ENCODE measurements at places on chromosomes 1 and 21.

DNA sequence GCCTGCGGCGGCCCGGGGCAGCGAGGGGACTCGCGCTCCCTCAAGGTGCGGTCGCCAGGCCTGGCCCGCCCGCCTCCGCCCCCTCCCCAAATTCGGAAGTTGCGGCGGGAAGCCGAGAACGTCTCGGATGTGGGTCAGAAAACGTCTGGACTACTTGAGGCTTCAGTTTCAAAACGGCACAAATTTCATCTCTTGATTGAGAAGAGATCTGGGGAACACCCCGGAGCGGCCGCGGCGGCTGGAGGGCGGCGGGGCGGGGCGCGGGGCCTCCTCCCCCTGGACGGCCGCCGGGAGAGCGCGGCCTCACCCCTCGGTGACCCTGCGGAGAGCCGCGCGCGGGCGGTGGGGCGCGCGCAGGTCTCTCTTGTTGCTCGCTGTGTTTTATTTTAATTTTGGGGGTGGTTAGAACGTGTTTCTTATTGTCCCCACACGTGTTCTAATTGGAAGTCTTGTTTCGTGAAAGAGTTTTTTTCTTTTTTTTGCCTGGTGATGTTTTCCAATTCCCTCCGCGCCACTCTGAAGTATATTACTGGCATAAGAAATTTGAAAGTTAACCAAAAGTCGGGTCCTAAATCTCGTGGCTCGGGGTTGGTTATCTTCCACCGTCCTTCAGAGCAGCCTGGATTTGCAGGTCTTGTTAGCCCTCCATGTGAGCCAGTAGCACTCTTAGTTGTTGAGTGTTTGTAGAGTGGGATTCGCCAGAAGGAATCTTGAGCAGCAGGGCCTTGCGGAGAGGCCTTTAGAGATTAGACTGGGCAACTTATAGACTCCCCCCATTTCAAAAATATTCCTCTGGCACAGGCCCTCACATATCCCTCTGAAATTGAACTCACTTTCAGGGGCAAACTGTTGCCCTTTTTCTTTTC lies 749 bp downstream of the PCBP3 start:
- DNase-seq: no peak

- DNase-seq: no peak
Measured at GRCh38 chr1:28671254-28671780, 2.7 kb downstream of the GMEB1 start.

DNA sequence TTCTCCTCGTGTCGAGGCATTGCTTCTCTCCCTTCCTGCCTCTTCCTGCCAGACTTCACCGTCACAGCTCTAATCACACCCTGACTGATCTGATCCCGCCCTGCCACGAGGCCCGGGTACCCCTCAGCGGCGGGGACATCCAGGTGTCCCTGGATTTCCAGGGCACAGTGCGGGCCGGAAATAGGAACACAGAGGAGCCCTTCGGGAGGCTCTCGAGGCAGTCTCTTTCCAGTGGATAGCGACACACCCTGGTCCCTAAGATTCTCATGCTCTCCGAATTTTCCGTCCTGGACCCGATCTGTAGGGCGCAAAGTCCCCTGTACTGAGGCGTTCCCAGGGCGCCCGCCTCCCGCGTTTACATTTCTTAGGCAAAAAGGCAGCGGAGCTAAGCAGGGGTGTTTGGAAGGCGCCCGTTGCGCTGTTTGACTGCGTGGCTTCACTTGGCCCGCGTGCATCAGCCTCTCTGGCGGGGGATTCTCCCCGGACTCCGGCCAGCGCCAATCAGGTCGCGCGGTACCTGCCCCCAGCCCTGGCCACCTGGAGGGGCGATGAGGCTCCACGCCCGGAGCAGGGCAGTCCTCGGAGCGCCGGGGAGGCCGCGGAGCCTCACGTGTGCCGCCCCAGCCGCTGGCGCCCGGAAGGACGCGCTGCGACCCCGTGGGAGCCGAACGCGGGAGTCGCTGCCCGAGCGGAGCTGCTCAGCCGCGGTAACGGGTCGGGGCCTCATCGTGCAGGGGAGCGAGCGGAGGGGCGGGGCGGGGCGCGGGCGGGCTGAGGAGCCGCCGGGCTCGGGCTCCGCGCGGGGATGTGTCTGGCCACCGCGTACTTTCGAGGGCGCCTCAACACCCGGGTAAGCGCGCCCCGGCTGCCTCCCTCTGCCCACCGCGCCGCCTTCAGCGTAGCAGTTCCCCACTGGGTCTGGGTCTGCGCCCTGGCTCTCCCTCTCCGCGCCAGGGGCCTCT lies at the start of gene FAM163A:
FAM163A (plus strand) TSS at position 575 of the 962 bp plus-strand sequence. CDS start 69,807 bp downstream, outside the sequence.
- DNase-seq: no peak

GRCh38 chr1:77068013-77068412 lies 151.2 kb downstream of the PIGK start:
- no peak for DNase-seq

DNA sequence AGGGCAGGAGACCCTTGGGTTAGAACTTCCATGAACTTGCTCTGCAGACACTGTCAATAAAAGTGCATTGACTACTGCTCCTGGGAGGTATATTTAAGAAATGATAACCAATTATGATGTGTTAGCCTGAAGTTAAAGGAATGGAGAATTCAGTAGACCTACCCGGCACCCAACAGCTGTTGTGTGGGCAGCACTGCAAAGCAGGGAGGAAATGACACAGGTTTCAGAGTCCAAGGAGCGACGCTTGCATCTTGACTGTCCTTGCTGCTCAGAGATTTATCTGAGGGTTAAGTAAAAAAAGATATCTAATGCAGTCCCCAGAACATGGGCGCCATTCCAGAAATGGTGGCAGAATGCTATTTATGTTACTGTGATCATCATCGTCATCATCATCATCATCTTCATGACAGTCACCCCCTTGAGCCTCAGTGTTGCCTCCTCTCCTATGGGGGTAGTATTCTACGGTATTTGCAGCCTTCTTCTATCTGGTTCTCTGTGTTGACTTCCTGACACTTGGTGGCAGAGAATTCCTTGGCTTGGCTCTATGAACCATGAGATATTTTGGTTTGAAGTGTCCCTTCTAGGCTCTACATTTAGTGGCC lies 225.9 kb downstream of the KAZN start:
- no peak for DNase-seq

DNA sequence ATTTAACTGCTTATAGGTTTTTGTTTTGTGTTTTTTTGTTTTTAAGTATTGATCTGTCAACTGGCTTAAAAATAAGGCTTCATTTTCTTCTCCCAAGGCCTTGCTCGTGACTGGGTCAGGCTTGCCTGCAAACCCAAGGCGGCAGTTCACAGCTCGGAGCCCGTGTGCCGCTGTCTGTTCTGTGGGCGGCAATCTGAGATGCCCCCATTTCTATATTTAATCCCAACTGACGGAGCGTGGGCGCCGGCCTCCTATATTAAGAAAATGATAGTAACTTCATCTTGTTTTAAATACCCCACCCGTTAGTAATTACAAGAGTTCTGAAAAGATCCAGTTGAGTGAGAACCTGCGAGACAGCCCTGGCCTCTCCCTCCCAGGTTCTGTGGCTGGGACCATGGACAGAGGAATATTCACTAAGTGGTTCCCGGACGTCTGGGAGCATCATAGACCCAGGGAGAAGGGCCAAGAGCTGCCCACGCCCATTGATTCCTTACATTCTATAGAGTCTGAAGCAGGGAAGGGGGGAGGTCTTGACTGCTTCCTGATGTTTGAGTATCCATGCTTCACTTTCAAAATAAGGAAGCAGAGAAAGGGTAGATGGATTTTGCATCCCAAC lies 42.6 kb upstream of the GPR153 start:
- no peak for DNase-seq

GRCh38 chr1:184272175-184272866 lies 114.5 kb upstream of the C1orf21 start:
- no peak for DNase-seq

- no peak for DNase-seq
Measured at GRCh38 chr1:169872906-169873305, 20.8 kb downstream of the SCYL3 start.

DNA sequence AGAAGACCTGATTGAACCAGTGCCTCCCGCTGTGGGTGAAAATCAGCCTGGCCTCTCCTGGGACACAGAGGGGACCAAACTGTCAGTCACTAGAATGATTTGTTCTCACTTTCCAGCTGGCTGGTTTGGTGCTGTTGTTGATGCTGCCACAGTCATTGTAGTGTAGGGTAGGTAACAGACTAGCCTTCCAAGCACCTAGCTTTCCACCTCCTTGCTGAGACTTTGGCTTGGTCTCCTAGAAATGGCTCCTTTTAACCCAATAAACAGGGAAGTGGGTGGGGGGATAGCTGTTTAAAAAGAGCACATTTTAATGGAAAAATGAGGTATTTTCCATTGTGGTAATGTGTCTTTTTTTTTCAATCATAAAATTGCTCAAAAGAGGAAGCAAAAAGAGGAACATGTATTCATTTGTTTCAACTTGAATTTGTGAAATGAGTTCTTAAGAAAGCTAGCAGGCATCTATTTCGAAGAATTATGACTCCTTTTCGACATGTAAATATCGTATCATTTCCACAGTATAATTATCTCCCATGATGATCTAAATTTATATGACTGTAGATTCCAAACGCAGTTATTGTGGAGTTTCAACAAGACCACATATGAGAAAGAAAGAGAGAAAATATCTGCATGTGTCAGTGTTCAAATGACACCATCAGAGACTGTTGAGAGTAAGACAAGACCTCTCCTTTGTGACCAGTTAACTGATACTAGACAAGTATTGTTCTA lies 190.1 kb downstream of the HLX start:
- no peak for DNase-seq

DNA sequence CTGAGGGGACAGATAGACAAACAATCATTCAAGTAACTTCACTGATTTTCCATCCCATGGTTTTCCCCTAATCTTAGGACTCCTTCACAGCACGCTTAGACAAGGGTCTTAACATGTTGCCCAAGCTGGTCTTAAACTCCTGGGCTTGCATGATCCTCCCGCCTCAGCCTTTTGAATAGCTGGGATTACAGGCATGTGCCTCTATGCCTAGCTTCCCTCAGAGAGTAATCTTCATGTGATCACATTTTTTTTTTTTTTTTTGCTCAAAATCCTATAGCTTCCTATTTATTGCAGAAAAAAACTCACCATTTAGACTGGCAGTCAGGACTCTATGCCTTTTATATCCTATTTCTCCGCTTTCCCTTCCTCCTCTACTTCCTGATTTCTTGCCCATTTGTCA lies 90.4 kb upstream of the DPH5 start:
- DNase-seq: no peak

DNA sequence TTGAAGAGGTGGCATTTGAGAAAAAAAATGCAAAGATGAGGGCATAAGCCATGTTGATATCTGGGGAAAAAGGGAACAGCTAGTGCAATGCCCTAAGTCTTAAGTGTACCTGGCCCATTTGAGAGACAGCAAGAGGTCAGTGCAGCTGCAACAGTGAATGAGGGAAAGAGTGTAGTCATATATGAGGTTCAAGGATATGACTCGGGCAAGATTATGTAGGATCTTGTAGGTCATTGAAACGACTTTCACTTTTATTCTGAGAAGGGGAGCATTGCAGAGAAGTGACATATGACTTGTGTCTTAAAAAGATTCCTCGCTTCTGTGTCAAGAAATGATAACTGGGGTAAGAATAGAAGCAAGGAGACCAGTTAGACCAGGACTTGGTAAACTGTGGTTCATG lies 31.0 kb downstream of the NTMT2 start:
- no peak for DNase-seq

GRCh38 chr1:167899253-167899681 lies 14.7 kb downstream of the ADCY10 start:
- no peak for DNase-seq

All from keratinocyte (primary cell).